ENCODE measurements at places on chromosomes 13 and 19. TPM values are rescaled to one million over a fixed set of nuclear protein-coding genes. Genes with fewer than 3 reads are reported as not detected.

The DMKN gene
- total RNA-seq: 36.9 TPM

The TMEM272 gene
- total RNA-seq: 0.37 TPM

The B3GNT3 gene
- 14.7 TPM for total RNA-seq

The KLK12 gene
- not detected for total RNA-seq

The KLK14 gene
- not detected for total RNA-seq

The ZNF549 gene
- total RNA-seq: 15.2 TPM

The COMP gene
- not detected for total RNA-seq

The ZNF433 gene
- 5.8 TPM for total RNA-seq

The ZNF583 gene
- not detected for total RNA-seq

The HIPK4 gene
- not detected for total RNA-seq

The FAM174C gene
- 240 TPM for total RNA-seq

The UHRF1 gene
- 9.9 TPM for total RNA-seq

DNA sequence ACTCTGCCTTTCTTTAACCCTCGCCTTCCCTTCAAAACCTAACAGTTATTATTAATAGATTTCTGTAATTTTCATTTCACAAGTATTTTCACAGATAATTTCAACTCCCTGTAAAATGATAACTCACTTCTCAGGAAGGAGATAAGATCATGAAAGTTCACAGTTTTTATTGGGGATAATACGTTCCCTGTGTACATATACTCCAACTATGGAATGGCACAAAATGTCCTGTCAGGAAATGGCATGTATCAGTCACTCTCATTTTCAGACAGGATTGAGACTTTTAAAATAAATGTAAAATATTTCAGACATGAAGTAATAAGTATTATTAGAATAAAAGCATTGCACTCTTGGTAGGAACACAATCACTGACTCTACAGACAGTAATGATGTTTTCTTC is 932 bp upstream of the TRAPPC2B start:
- no peak for DNase-seq

- DNase-seq: no peak
These were observed 4.3 kb upstream of the LATS2 start for GRCh38 chr13:21065686-21066085.

GRCh38 chr13:79812070-79812850 is 331.3 kb downstream of the NDFIP2 start:
- no peak for DNase-seq

- no peak for DNase-seq
These were observed 26.1 kb upstream of the TIMM44 start for GRCh38 chr19:7969555-7969939.

- DNase-seq: peak; percentile 43
These were observed 118.5 kb downstream of the STK24 start for GRCh38 chr13:98458431-98458830.

DNA sequence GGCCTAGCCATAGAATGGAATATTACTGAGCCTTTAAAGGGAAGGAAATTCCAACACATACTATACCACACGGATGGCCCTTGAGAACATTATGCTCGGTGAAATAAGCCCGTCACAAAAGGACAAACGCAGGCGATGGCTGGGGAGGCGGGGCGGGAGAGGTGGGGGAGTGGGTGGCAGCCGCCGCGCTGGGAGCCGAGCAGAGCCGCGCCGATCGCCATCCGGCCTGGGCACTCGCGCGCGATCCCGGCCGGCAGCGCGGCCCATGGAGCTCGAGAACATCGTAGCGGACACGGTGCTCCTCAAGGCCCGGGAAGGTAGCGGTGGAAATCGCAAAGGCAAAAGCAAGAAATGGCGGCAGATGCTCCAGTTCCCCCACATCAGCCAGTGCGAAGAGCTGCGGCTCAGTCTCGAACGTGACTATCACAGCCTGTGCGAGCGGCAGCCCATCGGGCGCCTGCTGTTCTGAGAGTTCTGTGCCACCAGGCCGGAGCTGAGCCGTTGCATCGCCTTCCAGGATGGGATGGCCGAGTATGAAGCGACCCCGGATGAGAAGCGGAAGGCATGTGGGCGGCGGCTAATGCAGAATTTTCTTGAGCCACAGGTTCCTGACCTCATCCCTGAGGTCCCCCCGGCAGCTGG is 140.1 kb downstream of the ZDHHC20 start:
- DNase-seq: no peak

- no peak for DNase-seq
These were observed 22.1 kb upstream of the WDFY2 start for GRCh38 chr13:51562011-51562671.

DNA sequence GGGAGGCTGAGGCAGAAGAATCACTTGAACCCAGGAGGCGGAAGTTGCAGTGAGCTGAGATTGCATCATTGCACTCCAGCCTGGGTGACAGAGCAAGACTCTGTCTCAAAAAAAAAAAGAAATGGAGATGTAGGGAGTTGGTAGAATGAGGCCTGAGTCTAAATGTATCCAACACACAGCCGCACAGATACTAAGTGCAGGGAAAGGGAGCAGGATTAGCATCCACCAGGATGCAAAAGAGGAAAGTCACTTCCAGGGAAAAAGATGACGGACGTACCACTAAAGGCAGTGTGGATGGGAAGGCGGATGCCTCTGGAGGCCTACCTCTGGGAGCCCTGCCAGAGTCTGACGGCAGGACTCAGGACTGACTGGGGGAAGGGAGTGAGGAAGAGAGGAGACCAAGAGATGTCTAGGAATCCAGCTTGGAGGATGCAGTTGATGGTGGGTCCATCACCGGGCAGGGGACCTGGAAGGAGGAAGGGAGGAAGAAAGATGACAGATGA is 6.8 kb downstream of the FAM98C start:
- peak; percentile 63 for DNase-seq

DNA sequence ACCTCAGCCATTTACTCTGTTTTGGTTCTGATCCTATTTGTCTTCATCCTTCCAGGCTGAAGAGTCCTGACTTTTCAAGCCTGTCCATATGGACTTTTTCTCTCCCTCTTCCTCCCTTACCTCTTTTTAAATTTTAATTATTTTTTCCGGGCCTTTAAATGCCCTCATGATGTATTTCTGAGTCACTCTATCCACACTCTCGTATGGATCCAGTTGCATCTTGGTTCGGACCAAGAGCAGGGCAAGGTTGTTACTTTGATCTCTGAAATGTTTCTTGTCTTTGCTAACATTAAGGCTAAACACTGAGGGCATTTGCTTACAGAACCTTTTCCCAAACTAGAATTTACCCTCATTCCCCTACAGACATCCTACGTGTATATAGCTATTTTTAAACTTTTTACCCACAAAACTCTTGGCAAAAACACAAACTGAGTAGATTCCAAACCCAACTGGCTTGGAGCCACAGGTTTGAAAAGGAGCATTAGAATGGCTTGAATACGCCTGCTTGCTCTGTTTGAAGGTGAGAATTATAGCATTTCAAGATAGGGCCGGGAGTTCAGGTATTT is 47.4 kb upstream of the SERPINE3 start:
- DNase-seq: no peak

GRCh38 chr19:13637664-13638063 is 126.7 kb upstream of the MRI1 start:
- DNase-seq: no peak

- DNase-seq: peak; percentile 55
These were observed 3.1 kb upstream of the PNMA8C start for GRCh38 chr19:46431824-46432223.

GRCh38 chr13:22926748-22927400 is 253.9 kb upstream of the SGCG start:
- DNase-seq: no peak

GRCh38 chr19:43660971-43661360 is 9.0 kb downstream of the PLAUR start:
- DNase-seq: no peak

- DNase-seq: no peak
These were observed 453.7 kb downstream of the PCDH17 start for GRCh38 chr13:58085274-58085673.

GRCh38 chr13:93233997-93234416 is 7.4 kb downstream of the GPC6 start:
- DNase-seq: no peak

GRCh38 chr19:46017095-46017429 is 5.8 kb downstream of the PGLYRP1 start:
- DNase-seq: no peak

DNA sequence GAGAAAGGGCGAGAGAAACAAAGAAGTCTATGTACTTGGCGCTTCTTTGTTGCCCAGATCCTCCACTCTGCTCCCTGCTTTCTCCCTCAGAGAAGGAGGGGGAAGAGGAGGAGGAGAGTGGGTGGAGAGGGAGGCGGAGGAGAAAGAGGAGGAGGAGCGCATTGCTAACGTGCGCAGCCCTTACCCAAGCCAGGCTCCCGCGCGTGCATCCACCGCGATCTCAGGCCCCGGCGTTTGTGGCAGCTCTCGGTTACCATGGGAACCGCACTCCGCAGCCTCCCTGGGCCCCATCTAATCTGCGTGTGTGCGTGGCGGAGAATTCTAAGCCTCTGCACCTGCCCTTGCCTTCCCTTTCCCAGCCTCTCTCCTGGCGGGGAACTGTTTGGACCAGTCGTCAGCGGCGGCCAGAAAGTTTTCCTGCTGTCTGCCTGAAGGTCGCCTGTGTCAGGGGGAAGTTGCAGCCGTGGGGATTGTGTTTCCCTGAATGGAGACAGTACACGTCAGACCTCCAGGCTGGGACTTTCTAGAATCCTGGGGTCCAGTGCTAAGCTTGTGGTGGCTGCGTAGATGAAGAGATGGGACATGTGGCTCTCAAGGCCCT is at the start of gene ERICH6B:
Gene ERICH6B, minus strand, starts transcription at position 239 of the 601 bp plus-strand sequence. CDS start 18,734 bp downstream, outside the sequence.
- DNase-seq: peak; percentile 91

DNA sequence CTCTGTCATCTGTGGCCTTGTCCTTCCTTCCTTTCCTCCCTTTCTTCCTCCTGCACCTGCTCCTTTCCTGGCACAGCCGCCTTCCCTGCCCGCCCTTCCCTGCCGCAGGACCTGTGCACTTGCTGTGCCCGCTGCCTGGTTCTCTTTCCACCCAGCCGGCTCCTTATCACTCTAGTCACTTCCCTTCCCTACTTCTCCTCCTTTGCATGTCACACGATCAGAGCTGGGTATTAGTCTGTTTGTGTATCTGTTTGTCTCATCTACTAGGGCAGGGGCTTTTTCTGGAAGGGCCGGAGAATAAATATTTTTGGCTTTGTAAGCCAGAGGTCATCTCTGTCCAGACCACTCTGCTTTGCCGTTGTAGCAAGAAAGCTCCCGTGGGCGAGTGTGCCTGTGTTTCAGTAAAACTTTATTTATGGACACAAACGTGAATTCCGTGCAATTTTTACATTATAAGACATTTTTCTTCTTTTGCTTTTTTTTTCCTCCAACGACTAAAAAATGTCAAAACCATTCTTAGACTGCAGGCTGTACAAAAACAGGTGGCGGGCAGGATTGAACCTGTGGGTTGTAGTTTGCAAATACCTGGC is 6.1 kb downstream of the KDM4B start:
- DNase-seq: no peak

- DNase-seq: no peak
These were observed 396.9 kb downstream of the MYO16 start for GRCh38 chr13:109026266-109026665.

GRCh38 chr13:47250146-47250545 is 353.3 kb upstream of the HTR2A start:
- DNase-seq: no peak

DNA sequence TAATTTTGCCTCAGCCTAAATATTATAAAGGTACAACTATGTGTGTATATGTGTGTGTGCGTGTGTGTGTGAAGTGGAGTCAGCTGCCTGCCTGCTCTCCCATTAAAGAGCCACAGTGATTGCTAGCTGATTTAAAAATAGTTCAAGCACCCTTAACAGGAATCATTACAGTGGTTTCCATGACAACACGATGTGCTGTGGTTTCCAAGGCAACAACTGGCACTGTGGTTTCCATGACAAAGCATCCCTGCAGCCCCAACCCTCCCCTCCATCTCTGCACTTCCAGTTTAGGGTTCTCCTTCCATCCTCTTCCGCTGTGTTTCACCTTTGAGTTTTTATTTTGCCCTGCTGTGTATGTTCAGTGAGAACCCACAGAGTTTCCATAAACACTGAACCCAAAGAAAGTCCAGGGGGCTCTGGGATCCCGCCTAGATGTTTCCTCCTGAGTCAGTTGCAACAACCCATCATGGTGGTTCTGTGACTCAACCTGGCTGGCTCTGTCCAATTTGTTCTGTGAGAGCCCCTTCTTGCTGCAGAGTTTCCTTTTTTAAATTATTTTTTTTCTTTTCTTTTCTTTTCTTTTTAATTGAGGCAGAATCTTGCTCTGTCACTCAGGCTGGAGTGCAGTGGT is 7.1 kb upstream of the PNMA8A start:
- DNase-seq: no peak

- DNase-seq: no peak
These were observed 5.9 kb downstream of the SLITRK5 start for GRCh38 chr13:87677043-87677495.

DNA sequence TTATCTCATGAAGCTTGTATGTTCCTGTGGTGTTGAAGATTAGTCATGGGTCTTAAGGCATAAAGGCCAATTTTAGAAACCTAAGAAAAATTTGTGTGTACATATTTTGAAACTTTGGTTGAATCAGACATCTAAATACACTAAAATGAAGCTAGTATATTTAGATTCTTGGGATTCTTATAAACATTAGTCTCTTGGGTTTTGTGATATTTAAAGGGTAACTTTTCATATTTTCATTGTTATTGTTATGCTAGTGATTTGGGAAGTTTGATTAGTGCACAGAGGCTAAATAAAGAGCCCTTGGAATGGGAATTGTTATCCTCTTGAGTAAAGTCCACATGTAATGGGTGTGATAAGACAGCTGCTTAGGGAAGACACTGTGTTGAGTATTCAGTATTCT is 24.5 kb downstream of the UBA2 start:
- DNase-seq: no peak

DNA sequence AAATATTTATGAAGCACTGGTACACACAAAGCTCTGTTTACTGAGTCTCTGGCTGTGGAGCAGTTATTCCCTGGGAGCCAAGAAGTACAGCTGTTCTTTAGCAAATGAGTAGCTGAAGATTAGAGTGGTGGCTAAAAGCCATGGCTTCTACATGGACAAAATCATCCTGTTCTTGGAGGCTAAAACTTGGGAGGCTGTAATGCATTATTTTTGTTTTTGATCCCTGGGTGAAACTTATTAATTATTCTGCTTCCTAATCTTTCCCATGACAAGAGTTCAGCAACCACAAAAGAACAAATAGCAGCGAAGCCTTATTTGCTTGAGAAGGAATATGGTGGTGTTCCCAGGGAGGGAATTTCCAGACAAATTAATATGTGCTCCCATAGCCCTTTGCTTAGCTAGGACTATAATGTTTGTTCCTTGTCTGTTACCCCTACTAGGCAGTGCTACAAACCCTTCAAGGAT is 109.5 kb downstream of the DCT start:
- no peak for DNase-seq

GRCh38 chr19:19191768-19192077 is 229 bp downstream of the BORCS8 start:
- DNase-seq: no peak

Measured in stomach (tissue), 19 donors.